Kidney (tissue), 22 donors: ENCODE measurements at places on chromosomes 7 and 10.

GRCh38 chr10:79266543-79267312 is 80.5 kb upstream of the PPIF start:
- DNase-seq: peak; percentile 88

GRCh38 chr10:49184642-49185111 is 3.5 kb downstream of the TMEM273 start:
- no peak for DNase-seq

GRCh38 chr7:128044064-128044463 is 12.8 kb upstream of the LRRC4 start:
- DNase-seq: no peak

DNA sequence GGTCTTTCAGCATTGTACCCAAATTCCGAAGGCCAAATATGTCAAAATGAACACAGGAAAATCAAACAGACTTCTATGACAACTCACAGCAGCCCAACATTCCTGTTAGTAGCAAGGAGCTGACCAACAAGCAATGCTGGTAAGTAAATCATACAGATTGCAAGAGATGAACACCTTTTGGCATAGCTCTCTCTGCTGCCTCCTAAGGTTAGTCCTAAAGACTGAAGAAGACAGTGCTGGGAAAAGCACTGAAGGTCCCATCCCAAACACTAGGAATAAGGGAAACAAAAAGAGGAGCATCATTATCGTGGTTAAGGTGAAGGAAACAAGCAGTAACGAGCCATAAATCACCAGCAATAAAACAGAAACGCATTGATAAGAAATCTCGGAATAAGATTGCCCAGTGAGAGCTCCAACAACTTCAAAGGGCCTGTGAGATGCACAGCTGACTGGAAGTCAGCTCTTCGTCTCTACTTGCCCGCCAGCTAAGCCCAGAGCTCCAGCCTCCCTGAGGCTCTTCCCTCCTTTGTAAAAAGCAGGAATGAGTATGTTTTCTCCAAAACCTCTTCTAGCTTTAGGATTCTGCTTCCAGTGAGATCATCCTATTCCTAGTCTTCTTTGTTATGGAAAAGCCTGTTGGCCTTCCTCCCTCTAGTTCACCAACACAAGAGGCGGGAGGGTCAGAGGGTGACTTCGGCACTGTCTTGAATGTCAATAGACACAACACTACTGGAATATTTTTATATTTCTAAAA is 15.3 kb downstream of the NUDT5 start:
- DNase-seq: no peak

GRCh38 chr7:112390167-112390566 is 60.1 kb upstream of the IFRD1 start:
- DNase-seq: no peak

- DNase-seq: no peak
These were observed 139.3 kb downstream of the TWIST1 start for GRCh38 chr7:18978108-18978495.

DNA sequence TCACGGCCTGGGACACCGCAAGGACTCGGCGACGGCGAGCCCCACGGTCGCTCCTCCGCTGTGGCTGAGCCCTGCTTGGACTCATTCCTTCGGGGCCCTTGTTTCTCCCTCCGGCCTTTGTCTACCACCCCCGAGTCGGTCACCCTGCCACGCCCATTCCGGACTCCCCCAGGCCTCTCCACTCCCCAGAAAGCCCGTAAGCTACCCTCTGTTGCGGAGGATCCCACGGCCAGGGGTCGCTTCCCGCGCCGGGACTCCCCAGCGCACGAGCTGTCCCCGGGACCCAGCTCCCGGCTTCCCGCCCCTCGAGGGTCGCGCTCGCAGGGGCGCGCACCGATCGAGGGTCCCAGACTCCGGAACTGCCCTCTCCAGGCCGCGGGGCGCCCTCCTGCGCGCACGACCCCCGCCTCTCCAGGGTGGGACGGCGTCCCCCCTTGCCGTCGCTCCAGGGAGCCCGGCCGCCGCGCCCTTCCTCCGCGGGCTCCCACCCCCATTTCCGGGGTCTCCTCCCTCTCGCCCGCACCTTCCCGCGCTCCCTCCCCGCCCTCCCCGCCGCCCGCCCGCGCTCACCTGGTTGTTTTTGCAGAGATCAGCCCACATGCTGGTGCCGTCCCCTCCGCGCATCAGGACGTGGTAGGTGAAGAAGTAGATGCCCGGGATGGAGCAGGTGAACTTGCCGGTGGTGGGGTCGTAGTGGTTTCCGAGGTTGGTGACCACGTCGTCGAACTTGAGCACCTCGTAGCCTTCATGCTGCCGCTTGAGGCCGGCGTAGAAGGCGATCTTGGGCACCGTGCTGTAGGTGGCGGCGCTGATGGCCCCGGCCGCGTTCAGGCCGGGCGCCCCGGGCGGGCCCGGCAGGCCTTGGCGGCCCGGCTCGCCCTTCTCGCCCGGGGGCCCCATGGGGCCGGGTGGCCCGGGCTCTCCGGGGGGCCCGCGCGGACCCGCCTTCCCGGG is 1.5 kb downstream of the C1QL3 start:
- DNase-seq: no peak

DNA sequence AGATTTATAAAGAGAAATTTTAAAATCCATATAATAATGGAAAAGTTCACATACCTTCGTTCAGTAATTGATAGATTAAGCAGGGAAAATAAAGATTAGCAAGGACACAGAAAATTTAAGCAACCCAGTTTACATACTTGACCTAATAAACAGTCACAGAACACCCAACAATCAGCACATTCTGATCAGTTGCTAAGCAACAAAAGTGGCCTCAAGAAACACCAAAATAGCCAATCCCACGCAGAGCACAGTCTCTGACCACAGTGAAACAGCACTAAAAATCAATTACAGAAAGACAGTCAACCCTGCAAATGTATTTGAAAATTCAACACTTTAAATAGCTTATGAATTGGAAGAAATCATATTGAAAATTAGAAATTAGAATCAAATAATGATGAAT is 39.3 kb upstream of the DRGX start:
- no peak for DNase-seq

GRCh38 chr7:11026452-11027359 is 53.0 kb downstream of the PHF14 start:
- DNase-seq: peak; percentile 16

- DNase-seq: no peak
These were observed 1.4 kb upstream of the VSTM4 start for GRCh38 chr10:49116509-49117375.

- DNase-seq: no peak
These were observed 192.9 kb upstream of the VSTM2A start for GRCh38 chr7:54349229-54349628.

- DNase-seq: no peak
These were observed 171.5 kb downstream of the CPEB3 start for GRCh38 chr10:92119340-92119739.

DNA sequence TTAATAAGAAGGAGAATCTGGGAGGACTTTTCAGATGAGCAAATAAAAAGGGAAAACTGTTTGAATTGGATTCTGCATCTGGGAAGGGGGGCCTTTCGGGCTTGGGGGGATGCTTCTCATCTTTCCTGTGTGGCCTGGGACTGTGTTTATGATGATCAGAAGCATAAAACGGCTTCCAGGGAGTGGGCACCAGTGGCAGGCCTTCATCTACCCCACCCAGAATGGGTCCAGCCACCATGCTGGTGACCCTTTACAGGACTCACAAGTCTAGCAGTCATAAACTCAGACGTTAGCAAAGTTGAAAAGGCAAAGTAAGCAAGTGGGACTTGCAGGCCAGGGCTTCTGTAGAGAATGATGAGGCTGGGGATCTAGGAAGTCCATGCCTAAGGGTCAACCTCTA is 198.3 kb upstream of the ZMIZ1 start:
- peak; percentile 4 for DNase-seq

DNA sequence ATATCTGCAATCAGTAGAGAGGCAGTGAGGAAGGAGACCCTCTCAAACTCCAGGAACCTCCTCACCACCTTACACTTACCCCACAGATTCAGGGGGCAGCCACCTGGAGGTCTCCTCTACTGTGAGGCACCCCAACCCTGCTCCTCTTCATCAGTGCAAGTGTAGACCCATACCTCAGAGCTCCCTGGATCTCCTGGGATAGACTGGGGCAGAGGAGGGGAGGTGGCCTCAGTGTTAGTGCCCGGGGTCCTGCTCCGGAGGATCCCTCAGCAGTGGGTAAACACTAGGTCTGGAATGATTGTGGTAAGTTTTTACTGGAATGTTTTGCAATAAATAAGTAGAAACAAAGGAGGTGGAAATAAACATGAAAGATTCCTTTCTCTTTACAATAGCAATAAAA is 31.1 kb downstream of the ANTXRL start:
- no peak for DNase-seq

DNA sequence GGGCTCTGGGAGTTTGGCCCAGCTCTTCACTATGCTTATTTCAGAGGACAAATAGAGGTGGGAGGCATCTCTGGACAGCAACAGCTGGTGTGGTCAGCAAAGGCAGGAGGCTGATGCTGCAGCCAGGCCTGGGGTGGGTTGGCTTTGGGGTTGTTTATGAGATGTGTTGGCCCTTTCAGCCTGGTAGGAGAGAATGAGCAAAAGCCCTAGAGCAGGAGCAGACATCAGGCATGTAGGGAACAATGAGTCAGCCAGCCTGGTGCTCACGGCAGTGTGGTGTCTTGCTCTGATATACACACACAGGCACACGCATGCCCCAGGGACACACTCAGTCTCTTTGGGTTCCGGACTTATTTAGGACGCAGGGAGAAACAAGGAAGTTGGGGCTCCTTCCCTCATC is 157.1 kb downstream of the PRKCQ start:
- no peak for DNase-seq

DNA sequence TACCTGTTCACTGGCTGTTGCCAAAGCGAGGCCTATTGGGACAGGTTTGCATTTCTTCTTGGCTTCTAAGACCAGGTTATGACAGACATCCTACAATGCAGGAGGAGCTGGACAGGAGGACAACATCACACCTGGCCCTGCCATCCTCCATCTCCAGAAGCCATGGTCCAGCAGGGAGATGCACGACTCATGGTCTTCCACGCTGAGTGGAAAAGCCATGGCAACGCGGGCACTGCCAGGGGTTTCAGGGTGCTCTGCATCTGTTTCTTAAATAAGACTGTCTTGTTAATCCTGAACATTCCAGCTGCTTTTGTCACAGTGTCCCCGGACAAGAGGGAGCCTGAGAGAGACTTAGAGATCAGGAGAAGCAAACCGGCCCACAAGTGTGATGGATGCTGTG is 40.3 kb downstream of the CLRN3 start:
- DNase-seq: no peak

- DNase-seq: no peak
These were observed 34.5 kb upstream of the PRKAR1B start for GRCh38 chr7:761631-762030.

- no peak for DNase-seq
These were observed 24.8 kb downstream of the INPP5F start for GRCh38 chr10:119750391-119751230.

DNA sequence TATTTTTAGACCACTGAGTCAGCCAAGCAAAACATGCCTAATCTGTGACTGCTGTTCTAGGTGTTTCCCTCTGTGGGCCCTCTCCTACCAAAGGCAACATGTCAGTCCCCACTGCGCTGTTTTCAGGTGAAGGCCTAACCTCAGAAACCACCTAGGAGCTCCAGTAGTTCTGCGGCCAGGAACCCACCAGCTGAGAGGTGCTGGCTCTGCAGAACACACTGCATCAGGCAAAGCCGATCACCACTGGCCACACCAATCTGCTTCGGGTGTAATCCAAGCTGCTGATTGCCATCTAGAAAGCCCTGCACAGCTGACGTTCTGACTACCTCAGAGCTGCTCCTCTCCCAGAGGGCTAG is 14.9 kb downstream of the CAMK2G start:
- no peak for DNase-seq

DNA sequence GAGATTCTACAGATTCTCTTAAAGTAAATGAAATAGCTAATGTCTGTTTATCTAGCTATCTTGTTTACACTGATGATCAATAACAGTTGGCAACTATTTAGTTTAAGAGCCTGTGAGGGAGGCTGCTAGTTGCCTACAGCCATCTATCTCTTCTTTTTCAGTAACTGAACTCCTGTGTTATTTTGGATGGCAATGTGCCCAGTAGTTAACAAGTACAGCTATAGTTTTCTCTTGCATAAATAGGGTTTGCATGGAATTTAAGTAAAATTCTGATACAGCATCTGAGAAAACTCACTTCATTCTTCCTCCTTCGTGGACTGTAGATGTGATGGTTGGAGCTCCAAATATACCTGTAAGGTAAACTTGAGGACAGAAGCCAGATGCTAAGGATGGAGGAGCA is 219.5 kb upstream of the POT1 start:
- DNase-seq: no peak

DNA sequence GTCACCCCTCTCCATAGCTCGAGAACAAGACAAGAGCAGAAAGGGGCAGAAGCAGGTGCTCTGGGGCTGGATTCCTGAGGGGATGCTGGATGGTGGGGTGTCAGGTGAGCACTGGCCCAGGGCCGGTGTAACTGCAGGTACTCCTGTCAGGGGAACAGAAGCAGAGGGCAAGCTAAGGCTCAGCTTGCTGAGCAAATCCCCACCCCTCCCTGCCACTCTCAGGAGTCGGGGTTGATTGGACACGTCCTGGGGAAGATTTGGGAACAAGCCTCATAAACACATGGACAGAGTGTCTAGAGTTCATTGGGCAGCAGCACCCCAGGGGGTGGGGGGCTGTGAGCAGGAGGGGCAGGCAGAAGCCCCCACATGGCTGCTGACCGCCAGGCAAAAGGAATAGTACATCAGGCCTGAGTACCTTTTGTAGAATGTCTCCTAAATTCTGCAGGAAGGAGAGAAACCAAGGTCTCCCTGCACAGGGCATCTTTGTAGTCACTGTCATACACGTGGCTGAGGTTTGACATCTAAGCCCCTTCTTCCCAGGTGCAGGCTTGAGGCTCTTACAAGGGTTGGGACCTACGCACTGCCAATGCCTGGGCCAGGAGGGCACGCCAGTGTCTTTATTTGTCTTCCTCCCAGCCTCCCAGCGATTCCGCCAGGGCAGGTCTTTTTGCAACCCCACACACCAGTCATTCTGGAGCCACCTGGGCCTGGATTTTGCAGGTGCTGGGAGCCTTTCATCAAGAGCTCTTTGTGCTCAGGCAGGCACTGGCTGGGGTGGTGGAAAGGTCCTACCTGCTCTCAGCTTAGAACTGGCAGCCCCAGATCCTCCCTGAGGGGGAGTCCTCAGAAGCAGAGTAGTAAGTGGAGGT is 2.8 kb downstream of the CALML3 start:
- DNase-seq: no peak

DNA sequence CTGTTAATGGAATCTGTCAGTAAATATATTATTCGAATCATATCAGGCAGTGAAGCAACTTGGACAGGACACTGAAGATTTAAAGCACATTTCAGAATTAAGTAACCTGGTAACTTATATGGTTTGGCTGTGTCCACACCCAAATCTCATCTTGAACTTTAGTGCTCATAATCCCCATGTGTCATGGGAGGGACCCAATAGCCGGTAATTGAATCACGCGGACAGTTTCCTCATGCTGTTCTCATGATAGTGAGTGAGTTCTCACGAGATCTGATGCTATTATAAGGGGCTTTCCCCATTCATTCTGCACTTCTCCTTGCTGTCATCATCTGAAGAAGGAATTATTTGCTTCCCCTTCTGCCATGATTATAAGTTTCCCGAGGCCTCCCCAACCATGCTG is 83.2 kb upstream of the COL1A2 start:
- no peak for DNase-seq
